ENCODE measurements at places on chromosomes 7 and 10.

DNA sequence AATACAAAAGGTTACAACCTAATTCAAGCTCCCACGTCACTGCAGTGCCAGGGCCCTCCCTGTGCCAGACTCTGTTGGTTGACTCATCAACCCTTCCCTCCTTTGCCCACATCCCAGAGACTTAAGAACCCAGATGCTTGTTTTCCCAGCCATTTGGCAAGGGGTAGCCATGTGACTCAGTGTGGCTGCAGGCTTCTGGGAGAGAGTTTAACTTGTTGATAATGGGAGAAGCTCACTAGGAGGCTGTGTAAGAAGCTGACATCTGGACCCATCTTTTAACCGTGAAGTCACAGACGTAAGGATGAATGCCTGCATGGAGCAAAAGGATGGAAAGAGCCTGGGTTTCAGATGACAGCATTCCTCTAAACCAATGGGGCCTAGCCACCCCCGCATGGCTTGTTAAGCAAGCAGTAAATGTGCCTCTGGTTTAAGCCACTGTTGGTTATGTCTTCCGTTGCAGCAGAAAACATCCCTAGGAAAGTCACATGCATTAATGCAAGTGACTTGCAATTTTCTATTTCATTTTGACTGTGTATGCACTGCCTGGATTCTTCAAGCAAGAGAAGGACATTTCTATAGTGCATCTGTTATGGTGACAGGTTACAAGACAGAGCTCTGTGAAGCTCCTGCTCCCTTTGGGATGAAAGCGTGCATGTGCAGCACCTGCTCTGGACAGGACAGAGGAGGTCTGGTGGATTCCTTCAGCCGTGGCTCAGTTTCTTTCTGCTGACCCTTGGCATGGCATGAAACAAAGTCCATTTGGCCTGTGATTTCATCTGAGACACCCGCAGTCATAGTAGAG is 57.5 kb upstream of the CREB5 start:
- DNase-seq = no peak

GRCh38 chr10:80518807-80519360 is 18.8 kb upstream of the SH2D4B start:
- no peak for DNase-seq

DNA sequence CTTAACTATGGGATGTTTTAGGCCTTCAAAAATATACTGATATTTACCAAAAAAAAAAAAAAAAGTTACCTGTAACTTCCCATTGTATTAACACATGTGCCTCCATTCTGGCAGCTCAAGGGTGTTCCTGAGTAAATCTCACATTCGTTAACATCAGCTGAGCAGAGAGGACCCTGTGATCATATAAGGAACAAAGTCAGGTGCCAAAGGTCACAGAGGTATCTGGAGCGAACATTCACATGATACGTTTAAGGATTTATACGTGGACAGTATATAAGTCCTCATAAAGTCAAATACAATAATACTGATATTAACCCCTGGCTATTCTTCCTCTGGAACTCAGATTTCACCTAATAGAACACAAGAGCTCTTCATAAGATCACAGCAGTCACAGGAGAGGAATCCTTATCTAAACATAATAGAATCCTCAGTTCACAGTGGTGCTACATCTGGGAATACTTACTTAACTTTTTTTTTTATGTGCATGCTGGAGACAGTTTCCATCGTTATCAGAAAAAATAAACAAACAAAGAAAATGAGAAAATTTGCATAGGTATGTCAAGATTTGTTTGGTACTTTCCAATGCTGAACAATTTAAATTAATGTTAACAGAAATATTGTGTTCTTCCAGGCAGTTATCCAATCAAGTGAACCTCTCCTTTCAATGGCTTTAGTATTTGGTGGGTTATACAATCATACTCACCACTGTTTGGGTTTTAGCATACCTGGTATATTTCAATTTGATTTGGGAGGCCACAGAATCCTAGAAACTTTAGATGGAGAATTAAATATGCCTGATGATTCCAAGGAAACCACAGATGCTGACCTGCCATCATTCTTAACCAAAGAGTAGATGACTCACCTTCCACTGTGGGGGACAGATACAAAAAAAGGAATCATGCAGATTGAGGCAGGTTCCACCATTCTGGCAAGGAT is 6.6 kb downstream of the CUBN start:
- no peak for DNase-seq

GRCh38 chr7:2204446-2204845 is 28.3 kb downstream of the MAD1L1 start:
- DNase-seq = no peak

DNA sequence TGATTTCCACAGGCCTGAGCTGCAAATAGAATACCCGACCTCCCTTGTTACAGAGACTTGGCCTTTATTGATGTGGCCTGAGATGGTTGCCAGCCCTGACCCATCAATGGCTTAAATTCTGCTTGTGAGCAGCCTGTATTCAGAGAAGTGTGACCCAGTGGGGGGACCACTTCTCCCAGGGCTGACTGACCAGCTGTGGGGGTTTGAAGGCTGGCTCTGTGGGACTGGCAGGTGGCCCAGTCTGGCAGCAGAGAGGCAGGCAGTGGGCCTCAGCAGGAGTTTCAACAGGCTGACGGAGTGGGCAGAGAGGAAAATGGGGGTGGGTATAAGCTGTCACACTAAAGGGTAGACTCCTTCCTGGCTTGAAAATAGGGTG is 12.2 kb upstream of the PPIF start:
- DNase-seq = no peak

DNA sequence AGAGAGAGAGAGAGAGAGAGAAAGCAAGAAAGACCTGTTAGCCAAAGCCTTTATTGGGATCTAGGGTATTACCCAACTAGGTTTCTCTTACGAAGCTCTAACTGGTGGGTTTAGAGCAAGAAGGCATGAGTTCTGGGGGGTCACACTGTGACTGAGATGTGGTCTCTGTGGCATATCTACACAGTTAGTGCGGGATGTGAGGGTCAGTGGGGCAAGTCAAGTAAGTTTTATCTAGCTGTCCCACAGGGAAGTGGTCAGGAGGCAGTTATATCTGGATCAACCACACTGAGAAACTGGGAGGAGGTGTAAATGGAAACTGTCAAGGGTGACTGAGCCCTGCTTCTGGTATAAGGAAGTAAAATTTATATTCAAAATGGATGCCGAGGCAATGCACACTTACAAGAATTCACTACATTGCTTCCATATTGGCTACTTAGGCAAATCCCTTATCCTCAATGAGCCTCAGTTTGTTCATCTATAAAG is 331.6 kb upstream of the HPS1 start:
- no peak for DNase-seq

- no peak for DNase-seq
Measured at GRCh38 chr7:142784096-142784495, 13.3 kb downstream of the PRSS2 start.

GRCh38 chr7:2572101-2572842 is 13.5 kb downstream of the IQCE start:
- DNase-seq = no peak

DNA sequence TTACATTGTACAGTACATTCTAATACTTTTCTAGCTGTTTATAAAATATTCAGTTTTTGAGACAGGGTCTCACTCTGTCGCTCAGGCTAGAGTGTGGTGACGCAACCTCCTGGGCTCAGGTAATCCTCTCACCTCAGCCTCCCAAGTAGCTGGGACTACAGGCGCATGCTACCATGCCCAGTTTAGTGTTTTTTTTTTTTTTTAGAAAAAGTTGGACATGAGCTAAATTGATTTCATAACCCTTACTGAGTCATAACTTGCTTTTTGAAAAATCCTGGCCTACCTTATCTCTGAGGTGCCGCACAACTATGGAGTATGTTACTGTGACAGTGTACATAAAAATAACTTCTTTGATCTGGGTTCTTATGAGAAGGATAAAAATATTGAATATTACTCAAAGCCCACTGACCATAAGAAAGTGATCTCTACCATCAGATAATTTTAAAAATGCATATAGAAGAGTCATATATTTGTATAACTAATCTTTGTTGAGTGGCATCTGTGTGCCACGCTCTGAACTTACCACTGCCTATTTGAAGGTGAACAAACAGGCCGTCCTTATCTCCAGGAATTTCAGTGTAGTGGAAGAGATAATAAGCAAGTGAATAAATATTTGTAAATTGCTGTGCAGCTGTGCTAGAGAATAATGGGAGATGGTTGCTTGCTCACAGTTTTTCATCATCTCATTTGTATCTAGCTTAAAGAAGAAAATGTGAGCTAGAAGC is 73.2 kb downstream of the PPP1R9A start:
- DNase-seq = no peak

DNA sequence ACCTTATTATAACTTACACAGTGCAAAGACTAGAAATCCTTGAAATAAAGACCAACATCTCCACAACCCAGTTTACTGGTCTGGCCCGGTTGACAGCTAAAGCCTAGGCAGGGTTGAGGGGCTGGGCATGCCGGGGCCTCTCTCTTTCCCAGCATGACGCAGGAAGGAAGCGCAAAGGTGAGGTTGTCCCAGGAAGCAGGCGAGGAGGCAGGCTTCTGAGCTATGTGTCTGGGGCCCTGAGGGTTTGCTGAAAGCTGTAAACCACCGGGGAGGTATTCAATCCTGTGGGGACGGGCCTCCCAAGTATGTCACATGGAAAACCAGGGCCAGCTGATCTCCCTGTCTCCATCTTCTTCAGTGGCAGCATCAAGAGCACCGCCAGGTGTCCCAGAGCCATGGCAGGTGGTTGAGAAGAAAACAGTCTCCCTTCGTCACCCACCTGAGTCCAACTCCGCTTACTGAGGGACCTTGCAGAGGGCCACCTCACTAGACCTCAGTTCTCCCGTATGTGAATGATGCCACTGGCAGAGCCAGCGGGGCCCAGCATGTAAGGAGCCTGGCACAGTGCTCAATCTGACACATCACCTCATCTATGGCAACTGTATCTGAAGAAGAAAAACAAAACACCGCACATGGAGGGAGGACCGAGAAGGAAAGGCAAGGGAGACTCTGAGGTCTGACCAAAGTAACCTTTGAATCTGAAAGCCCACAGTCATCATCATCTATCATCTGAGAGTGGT is 49.5 kb downstream of the FAM53B start:
- DNase-seq = no peak

DNA sequence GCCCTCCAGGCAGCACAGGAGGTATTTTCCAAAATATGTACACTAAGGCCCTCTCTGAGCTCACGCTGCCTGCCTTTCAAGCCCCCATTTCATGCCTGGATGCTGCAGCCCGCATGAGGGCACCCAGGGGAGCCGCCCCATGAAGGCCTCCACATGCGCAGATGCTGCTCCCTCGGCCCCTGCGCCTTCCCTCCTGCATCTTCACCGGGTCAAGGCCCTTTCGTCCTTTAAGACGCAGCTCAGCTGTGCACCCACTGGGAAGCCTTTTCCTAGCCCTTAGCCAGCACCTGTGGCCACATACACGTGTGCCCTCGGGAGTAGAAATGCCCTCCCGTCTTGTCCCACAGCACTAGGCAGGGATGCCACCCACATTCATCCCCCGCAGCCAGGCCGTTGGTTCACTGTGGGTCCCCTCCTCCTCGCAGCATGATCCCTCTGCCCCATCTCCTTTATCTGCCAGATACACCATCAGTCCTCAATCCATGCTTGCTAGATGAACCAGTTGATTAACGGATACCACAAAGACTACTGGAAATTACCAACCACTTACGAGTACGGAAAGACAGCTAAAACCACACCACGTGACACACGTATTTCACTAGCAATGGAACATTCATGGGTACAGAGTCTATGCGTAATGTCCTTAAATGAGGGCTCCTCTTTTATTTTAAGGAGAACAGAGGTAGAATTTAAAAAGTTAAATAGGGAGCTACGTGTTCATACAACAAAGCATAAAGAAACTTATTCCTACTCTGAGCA is 278.0 kb downstream of the TNS3 start:
- no peak for DNase-seq

DNA sequence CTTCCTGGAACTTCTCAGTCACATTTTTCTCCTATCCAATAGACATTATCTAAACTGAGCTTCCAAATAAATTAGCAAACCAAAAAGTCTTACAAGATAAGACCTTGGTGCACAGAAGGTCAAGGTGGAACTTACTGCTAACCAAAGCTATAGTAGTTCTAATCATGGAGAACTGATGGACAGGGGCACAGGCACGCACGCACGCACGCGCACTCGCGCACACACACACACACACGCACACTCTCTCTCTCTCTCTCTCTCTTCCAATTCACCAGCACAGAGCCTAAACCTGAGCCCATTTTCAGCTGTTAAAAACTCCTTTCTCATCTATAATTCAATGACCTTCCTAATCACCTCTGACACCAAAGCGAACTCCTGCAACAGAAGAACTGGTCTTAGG is 7.5 kb downstream of the FGFR2 start:
- DNase-seq = no peak
